Thoracic aorta (tissue), 2 donors: ENCODE measurements at places on chromosomes 12 and 14. TPM values are rescaled to one million over a fixed set of nuclear protein-coding genes. Genes with fewer than 3 reads are reported as not detected.

DNA sequence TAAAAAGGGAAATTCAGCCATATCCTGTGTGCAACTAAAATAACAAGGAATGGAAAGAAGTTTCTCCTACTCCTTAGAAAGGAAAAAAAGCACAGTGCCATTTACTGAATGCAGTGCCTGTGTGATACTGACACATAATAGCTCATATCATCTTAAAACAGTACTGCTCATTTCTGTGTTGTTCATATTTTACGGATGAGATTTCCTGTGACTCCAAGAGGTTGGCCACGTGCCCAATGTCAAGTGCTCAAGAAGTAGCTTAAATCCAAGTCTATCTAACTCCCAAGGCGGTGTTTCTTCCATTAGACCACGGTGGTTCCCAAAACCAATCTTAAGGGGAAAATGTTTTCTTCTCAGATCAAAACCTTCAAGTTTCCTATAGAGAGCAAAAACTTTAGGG is 20.0 kb downstream of the MAP3K9 start:
- H3K36me3 ChIP-seq, result no peaks in the 10 kb centered on the region
- H3K4me1 ChIP-seq, result no peaks in the 10 kb centered on the region
- no peaks in the 10 kb centered on the region for H3K27me3 ChIP-seq
- H3K4me3 ChIP-seq, result no peak overlapping the region
- no peak for DNase-seq

PRB2 gene
- not detected for total RNA-seq

DNA sequence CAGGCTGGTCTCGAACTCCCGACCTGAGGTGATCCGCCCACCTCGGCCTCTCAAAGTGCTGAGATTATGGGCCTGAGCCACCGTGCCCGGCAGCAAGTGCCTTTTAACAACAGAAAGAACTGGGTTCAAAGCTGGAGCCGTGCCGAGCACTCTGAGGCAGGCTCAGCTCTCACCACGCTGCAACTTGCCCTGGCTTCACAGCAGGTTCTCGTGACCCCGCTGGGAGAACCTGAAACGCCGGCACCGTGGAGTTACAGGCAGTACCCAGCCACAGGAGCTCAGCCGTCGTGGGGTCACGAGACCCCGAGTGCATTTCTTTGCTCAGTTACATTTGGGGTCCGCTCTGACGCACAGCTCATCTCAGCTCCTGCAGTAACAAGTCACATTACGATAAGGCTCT is 14.4 kb downstream of the GOLGA3 start:
- no peak for DNase-seq
- H3K27me3 ChIP-seq, result no peaks in the 10 kb centered on the region
- no peak overlapping the region for H3K27ac ChIP-seq
- H3K4me1 ChIP-seq, result no peaks in the 10 kb centered on the region

DNA sequence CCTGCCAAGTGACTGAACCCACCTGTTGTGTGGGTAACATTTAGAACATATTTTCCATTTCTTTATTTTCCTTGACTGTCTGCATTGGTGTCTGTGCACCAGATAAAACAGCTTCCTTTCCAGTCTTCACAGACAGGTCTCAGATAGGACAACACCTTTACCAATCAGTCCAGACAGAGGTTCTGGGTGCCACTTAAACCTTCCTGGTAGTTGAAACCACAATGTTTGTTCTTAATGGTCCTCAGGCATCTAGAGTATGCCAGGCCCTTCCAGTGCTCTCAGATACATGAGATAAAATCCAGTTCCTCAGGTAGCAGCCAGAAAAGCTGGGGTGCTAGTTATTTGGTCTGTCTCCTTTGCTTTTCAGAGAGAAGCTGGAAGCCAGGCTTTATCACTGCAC is 7.0 kb upstream of the CLEC2D start:
- H3K36me3 ChIP-seq, result peaks cover 27% of the 10 kb centered on the region
- no peak overlapping the region for H3K4me3 ChIP-seq
- no peaks in the 10 kb centered on the region for H3K27me3 ChIP-seq
- H3K4me1 ChIP-seq, result no peaks in the 10 kb centered on the region

IL26 gene
- not detected for total RNA-seq
